ENCODE measurements at places on chromosomes 13 and 19.

GRCh38 chr13:84973661-84974060 is 825.6 kb downstream of the SLITRK6 start:
- DNase-seq, result no peak

DNA sequence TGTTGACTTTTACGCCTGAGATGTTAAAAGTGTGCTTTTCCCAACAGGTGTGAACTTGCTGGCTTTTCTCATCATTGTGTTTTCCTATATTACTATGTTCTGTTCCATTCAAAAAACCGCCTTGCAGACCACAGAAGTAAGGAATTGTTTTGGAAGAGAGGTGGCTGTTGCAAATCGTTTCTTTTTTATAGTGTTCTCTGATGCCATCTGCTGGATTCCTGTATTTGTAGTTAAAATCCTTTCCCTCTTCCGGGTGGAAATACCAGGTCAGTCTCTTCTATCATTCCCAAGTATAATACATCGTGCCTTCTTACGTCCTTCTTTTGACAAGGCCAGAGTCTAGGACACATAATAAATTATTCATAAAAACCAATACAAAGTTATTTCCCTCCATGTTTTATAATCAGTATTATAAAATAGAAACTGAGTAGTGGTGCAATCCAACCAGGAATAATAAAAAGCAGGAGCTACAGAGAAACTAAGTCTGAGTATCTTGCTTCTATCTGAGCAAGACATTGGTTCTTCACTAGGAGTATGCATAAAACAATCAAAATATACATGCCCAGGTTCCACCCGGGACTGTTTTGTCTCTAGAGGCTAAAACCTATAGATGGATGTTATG is 57.9 kb downstream of the RXFP2 start:
- no peak for DNase-seq

DNA sequence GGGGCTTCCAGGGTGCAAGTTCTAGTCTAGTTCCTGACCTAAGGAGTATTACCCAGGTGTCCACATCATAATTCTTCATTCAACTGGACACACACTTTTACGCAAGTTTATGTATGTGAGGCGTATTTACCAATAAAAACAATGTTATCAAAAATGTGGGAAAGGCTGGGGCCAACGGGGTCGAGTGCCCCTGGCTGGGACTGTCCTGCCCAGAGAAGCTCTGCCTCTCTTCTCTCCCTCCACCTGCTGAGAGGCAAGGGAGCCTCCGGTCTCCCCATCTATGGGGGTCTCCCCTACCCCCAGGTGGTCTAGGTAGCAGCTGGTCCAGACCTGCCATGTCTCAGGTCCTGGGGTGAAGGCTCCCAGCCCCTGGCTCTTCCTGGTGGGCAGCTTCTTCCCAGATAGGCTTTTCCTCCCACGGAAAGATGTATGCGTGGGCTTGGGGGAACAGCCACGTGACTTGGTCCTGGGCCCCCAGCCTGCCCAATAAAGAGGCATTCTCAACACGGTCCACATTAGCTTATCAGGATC is 132.4 kb downstream of the USP12 start:
- DNase-seq, result no peak

DNA sequence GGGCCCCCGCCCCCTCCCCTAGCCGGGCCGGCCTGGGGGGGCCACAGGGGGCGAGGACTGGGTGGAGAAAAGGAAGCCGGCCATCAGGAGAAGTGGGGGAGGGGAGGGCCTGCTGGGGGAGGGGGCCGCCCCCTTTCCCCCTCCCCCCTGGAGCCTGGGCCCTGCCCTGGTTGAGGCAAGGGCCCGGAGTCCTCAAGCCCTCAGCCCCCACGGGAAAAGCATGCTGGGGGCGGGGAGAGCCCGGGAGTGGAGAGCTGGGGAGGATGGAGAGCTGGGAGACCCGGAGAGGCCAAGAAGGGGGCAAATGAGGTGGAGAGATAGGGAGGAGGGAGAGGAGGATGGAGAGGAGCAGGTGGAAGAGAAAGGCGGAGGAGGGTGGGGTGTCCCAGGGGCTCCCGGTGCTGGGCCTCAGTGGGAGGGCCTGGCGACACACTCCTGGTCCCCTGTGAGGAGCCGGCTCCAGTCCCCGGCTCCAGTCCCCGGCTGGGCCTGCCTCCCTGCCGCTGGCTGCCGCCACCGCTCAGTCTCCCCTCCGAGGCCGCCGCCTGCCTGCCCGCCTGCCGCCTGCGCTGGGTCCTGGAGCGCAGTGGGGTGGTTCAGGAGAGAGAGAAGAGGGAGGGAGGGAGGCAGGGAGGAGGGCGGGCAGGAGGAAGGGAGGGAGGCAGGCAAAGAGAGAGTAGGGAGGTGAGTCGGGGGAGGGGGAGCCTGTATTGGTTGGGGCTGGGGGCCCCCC is at the start of gene GRIK5:
Gene GRIK5, minus strand, starts transcription at position 588 of the 733 bp plus-strand sequence. CDS start 4,436 bp downstream, outside the sequence.
- no peak for DNase-seq

DNA sequence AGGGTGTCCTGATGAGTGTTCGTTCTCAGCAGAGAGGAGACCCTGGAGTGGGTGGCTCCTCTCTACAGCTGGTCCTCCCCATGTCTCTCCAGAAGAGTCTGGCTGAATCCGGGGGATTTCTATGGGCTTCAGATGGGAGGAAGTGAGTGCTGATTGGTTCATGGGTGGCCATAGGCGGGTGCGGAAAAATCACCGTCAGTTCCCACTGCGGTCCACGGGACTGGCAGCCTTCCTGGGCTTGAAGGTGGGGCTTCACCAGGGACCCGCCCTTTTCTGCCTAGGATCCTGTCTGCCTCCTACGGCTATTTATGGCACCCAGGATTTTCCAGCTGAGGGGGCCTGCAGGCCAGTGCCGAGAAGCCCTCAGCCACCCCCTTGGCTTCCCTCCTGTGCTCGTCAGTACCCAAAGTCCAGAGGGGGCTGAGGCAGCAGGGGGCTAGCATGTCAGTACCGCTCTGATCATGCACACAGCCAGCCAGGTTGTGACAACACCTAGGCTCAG is 18.4 kb downstream of the CPB2 start:
- DNase-seq, result no peak

- no peak for DNase-seq
These were observed 6.1 kb upstream of the ZNF543 start for GRCh38 chr19:57314146-57314545.

DNA sequence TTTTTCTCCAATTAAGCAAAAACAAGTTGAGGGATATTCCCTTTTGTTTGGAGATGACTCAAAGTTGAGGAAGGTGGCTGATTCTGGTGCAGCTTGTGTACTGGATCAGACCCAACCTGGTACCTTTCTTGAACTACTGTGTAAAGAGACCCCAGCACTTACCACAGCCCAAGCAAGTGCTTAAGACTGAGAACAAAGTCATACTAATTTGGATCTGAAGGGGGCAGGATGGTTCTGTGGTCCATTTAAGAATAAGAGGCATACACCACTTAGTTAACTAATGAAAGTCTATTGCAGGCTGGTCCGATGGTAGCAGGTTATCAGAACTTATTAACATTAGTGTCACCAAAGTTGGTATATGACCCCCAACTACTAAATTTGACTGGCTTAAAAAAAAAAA is 6.3 kb downstream of the THSD1 start:
- no peak for DNase-seq

GRCh38 chr13:38662362-38662761 is 24.5 kb upstream of the FREM2 start:
- no peak for DNase-seq

DNA sequence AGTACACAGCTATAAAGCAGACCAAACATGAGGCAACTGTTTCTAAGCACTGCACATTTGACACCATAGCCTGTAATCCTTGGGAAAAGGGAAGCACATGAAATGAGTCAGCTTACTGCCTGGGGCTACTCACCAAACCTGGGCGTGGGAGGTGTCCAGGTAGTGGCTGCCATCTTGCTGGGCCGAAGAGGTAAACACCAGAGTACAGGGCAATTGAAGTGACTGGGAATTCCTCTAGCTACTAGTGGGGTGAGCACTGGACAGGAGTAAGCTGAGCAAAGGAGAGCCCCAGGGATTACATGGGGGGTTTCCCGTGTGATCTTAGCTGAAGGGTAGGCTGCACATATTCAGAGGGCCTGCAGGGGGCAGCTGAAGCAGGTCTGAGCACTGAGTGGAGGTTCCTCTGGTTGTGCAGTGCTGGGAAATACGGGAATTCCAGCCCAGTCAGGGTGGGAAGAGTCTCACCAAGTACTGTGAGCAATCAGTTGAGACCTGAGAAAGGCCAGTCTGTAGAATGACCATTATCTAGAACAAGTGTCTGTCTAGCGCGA is 140.5 kb downstream of the SLC7A1 start:
- peak; percentile 41 for DNase-seq
